WTC11 (cell line): ENCODE measurements at places on chromosomes 4 and X.
A peak's percentile ranks its signal among the peaks of the same experiment; 100 is the strongest.

DNA sequence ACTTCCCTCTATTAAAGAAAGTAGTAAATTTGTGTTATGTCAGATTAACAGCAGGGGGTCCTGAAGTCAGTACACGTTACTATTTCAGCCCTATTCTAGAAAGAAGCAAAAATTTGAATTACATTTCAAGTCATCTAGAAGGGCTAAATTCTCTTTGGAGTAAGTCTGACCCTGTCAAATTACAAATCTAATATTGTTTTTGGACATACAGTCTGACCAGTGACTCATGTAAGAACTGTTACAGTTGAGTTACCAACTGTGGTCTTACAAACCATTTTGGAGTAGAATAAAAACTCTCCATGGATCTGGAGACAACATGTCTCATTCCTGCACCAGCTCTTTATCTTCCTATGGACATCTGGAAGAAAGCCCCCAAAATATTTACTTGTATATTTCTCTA, 36.0 kb upstream of the GYPA start:
- DNase-seq = no peak

DNA sequence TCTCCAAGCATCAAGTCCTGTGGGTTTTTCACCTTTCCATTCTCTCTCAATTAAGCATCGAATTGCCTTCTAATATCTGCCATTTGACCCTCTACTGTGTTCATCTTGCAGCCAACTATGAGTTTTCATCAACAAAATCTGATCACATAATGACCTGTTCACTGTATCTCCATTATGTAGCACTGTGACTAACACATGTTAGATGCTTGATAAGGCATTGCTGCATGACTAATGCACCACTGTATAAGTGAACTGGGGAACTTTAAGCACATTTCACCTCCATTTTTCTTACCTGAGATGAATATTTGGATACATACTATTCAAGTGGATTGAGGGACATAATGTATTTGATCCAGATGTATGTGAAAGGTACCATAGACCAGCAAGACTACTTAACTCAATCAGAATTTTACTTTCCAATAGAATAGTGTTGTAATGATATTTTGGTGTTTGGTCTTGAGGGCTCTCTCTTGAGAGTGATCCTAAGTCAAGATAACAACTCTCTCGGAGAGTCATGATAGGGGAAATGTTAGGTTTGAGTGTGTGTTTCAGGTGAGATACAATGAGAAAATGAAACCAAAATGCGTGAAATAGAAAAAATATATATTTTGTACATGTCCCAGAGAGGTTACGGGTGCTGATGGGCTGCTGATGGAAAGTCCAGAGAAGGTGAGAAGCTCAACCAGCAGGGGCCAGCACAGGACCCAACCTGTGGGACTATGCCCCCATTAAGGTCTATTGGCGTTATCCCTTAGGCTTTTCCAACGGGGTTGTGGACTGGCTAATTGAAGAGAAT, 60.2 kb upstream of the HS3ST1 start:
- no peak for DNase-seq

DNA sequence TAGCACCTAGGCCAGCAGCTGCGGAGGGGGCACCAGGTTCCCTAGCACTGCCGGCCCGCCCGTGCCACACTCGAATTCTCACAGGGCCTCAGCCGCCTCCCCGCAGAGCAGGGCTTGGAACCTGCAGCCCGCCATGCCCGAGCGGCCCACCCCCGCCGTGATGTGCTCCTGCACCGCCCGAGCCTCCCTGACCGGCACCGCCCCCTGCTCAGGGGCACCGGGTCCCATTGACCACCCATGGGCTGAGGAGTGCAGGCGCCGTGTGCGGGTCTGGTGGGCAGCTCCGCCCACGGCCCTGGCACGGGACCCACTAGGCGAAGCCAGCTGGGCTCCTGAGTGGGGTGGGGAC, 35.4 kb upstream of the ENPP6 start:
- no peak for DNase-seq

DNA sequence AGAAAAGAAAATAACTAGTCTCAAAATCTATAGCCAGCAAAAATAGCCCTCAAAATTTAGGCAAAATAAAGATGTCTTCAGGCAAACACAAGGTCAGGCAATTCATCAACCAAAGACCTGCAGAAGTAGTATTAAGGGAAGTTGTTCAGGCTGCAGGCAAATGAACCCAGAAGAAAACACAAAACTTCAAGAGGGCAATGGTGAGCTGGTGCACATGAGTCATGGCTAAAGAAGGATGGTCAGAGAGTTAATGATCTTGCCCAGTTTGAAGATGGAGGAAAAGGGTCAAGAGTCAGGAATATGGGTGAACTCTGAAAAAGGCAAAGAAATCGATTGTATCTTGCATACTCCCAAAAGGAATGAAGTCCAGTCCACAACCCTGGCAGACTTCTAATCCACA, 83.1 kb upstream of the FAT4 start:
- DNase-seq = no peak

DNA sequence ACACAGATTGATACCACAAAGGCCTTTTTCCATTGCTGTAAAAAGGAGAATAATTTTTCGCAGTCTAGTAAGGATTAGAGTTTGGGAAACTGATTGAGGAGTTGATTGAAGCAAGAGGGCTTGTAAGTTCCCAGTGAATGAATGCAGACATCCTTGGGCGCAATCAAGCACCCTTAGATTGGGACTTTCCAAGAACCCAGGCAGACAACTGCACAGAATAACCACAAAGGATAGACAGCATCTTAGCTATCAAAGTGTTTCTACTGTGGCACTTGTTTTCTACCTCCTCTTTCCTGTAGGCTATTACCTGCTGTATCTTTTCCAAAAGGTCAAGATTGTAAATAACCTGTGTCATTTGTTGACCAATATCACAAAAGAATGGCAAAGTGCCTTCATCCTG, 2.6 kb downstream of the COX18 start:
- no peak for DNase-seq

- no peak for DNase-seq
These were observed 315.0 kb upstream of the NR3C2 start for GRCh38 chr4:148757171-148757570.

GRCh38 chrX:133921764-133922389, 63.5 kb downstream of the GPC3 start:
- peak; percentile 75 for DNase-seq

DNA sequence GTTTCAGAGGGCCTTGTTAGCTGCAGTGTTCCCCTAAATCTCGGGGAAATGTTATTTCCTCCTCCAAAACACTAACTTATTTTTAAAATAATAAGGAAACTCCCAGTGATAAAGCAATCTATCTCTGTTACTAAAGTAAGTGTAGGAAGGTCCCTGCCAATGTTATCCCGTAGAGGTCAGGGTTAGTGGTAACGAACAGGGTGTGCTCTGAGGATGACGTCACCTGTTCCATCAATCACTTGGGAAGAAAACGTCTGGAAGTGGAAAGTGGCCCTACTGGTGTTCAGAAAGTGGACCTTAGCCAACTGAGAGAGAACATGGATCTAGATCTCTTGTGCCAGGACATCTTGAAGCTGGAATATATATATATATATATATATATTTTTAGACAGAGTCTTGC, 249.5 kb downstream of the BCOR start:
- no peak for DNase-seq

GRCh38 chr4:186109245-186109644, 4.7 kb downstream of the FAM149A start:
- DNase-seq = no peak
